ENCODE measurements at places on chromosomes 6 and 20.

DNA sequence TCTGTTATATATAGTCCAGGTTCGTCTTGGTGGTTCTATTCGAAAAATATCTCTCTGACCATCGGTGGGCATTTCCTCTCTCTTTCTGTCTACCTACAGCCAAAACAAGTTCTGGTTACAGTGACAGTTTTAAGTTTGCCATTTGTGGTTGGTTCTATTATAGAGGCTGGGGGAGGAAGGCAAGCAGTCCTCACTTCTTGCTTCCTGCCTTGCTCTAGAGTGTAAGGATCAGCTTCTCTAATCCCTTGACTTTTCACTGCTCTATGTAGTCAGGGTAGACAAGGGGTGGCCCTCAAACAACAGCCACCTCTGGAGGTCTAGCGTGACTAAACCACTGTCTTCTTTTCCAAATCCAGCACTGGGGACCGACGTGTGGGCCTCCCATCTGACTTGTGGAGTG is 16.1 kb downstream of the E2F3 start:
- DNase-seq = no peak

DNA sequence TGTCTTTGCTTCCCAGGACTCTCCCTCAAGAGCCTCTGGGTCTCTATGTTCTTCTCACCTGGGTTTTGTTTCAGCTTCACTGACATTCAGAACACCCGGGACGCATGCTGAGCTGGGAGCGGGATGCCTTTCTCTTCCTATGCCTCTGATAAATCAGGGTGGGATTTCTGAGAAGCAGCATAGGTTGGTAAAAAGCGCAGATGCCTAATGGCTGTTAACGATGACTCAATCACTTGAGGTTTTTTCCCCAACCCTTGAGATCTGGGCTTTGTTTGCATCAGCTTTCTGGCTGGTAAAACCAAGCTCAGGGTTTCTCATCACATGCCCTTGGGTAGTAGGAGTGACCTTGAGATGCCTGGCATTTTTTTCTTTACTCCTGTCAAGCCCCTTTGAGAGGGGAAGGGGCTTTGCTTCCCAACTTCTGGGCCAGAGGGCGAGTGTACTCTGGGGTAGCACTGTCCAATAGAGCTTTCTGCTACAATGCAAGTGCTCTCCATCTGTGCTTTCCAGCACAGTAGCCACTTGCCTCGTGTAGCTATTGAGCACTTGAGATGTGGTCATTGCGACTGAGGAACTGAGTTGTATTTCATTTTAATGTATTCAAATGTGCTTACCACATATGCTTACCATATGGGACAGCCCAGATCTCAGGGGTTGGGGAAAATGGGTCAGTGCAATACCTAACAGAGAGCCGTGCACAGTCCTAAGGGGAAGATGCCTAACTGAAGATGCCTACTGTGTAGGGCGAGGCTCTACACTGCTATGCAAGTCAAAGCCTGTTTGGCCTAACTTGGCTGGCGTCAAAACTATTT is 69.1 kb downstream of the PPP1R14C start:
- no peak for DNase-seq

- DNase-seq = no peak
These were observed 17.0 kb downstream of the PRDM1 start for GRCh38 chr6:106102967-106103727.

GRCh38 chr6:113620386-113620785 is 236.8 kb upstream of the MARCKS start:
- DNase-seq = no peak

DNA sequence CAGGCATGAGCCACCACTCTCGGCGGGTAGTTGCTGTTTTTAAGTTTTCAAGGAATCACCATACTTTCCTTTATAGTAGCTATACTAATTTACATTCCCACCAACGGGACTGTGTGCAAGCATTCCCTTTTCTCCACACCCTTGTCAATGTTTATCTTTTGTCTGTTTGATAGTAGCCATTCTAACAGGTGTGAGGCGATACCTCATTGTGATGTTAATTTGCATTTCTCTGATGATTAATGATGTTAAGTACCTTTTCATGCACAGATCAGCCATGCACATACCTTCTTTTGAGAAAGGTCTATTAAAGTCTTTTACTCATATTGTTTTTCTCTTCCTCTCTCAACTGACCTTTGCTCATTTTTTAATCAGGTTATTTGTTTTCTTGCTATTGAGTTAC is 43.0 kb upstream of the CCND3 start:
- DNase-seq = no peak

DNA sequence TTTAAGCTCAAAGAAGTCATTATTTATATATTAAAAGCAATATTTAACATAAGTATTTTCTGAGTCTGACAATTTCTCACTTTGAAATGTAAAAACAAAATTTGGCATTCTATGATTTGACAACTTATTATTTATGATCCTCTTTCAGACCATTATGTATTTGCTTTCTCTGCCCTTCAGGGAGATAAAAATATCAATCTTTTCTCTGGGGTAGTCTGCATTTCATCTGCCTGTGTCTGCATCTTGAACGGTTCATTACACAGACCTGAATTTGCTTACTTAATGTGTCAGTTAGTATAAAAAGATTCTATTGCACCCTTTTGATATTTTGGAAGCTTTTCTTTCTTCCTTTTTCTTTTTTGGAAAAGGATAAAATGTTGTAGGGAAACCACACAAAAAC is 354.0 kb upstream of the RGS17 start:
- no peak for DNase-seq

- no peak for DNase-seq
These were observed 44.0 kb downstream of the SRPK1 start for GRCh38 chr6:35876902-35877301.

DNA sequence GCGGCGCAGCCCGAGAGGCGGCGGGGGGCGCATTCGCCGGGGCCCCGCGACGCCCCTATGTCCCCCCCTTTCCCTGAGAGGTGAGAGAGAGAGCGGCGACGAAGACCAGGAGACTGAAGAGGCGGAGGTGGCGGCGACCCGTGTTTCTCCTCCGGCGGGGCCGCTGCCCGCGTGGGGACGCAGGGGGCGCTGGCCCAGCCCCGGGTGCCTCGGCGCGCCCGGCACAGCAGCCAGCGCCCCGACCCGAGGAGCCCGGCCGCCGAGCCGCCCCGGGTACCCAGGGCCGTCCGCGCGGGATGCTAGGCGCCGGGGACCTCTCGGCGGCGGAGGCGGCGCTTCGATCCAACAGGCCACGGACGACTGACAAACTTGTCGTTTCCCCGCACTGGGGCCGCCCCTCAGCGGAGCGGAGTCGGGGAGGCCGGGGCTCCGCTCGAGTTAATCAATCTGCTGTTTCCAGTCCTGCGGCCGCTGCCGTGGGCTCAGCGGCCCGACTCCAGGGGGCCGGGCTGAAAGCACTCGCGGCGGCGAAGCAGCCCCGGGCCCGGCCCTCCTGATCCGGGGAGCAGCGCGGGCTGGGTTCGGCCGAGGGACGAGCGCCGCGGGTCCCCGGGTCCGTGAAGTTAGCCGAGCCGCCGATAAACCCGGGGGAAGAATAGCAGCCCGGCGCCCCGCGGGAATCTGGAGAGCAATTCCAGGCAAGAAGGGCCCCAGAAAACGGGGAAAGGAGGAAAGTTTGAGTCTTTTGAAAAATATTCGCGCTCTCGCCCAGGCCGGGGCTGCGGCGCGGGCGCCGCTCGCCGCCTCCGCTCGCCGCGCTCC is 631 bp downstream of the MDGA1 start:
- no peak for DNase-seq

- no peak for DNase-seq
These were observed 105.1 kb upstream of the CNKSR3 start for GRCh38 chr6:154615483-154616025.

- no peak for DNase-seq
These were observed 18.6 kb downstream of the GFOD1 start for GRCh38 chr6:13468839-13469238.

GRCh38 chr6:41545703-41546474 is at the start of gene FOXP4:
TSS of gene FOXP4 (plus strand) at chr6:41546381. CDS start at chr6:41565761, 19,380 bp downstream.
- peak; percentile 72 for DNase-seq

DNA sequence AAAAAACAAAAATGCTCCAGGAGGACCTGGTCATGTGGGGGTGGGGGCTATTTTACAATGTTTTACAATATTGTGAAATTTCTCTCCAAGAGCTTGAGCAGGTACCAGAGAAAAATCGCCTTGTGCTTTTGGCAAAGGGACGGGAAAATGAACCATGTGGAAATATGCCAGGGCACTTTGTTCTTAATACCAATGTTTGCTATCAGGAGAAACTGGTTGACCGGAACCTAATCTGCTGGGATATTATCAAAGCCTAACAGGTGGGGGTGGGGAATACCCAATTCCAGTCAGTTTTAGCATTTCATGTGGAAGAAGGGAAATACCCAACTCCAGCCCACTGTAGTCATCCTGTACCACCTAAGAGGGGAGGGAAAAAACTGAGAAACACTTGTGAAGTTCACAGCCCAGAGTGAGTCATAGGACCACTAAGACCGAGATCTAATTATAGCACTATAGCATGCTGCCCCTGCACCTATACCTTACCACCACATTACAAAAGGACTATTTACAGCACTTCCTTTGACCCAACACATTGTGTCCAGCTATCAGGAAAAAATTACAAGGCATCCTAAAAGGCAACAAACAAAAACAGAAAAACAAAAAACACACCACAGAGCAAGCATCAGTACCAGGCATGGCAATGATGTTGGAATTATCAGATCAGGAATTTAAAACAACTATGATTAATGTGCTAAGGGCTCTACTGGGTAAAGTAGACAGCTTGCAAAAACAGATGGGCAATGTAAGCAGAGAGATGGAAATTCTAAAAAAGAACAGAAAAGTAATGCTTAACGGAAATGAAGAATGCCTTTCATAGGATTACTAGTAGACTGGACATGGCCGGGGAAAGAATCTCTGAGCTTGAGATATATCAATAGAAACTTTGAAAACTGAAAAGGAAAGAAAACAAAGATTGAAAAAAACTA is 84.1 kb upstream of the POPDC3 start:
- no peak for DNase-seq

DNA sequence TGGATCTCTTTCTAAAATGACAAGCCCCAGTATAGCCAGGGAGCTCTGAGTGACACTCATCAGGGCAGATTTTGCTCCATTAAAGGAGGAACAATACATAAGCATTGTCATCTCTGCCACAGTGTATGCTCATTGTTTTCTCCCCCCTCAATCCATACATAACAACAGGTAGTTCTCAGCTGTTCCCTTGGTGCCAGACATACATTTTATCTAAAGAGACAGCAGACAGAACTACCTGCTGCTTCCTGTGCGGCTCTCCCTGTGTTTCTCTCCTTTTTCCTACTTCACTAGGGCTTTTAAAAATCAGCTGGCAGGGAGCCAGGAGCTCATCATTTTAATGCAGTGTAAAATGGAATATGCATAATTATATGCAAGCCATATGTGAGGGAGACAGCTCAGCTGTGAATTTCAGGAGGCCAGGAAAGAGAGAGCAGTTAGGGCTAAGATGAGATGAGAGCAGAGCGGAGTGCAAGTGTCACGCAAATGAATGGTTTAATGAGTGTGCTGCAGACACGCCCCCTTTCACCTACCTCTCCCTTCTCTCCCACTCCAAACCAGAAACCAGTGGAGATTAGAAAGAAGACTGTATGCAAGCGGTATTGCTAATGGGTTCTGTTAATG is 96.0 kb downstream of the SOBP start:
- DNase-seq = no peak

- no peak for DNase-seq
These were observed 101.8 kb downstream of the TRERF1 start for GRCh38 chr6:42349753-42350511.
